Thyroid gland (tissue), 4 donors: ENCODE measurements at places on chromosomes 4 and X. TPM values are rescaled to one million over a fixed set of nuclear protein-coding genes. Genes with fewer than 3 reads are reported as not detected.

DNA sequence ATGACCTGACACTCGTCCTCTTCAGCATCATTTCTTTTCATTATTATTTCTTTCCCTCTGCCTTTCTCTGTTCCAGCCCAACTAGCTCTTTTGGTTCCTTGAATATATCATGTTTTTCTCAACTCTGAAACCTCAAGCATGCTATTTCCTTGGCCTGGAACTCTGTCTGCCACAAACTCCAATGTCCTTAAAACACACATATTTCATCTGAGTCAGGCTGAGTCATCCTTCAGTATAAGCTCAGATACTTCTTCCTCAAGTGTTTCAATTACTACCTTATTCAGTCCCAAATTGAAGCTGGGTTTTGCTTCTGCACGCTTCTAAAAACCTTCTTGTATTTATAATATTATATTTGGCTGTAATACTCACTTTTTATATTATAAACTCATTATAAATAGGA lies 424.2 kb downstream of the PDGFC start:
- no peak for DNase-seq

GRCh38 chr4:60034361-60034760 lies 1165.8 kb upstream of the ADGRL3 start:
- DNase-seq = no peak

GRCh38 chr4:16641971-16642370 lies 256.5 kb downstream of the LDB2 start:
- no peak for DNase-seq

- no peak for DNase-seq
These were observed 51.3 kb downstream of the GPRIN3 start for GRCh38 chr4:89256203-89256800.

DNA sequence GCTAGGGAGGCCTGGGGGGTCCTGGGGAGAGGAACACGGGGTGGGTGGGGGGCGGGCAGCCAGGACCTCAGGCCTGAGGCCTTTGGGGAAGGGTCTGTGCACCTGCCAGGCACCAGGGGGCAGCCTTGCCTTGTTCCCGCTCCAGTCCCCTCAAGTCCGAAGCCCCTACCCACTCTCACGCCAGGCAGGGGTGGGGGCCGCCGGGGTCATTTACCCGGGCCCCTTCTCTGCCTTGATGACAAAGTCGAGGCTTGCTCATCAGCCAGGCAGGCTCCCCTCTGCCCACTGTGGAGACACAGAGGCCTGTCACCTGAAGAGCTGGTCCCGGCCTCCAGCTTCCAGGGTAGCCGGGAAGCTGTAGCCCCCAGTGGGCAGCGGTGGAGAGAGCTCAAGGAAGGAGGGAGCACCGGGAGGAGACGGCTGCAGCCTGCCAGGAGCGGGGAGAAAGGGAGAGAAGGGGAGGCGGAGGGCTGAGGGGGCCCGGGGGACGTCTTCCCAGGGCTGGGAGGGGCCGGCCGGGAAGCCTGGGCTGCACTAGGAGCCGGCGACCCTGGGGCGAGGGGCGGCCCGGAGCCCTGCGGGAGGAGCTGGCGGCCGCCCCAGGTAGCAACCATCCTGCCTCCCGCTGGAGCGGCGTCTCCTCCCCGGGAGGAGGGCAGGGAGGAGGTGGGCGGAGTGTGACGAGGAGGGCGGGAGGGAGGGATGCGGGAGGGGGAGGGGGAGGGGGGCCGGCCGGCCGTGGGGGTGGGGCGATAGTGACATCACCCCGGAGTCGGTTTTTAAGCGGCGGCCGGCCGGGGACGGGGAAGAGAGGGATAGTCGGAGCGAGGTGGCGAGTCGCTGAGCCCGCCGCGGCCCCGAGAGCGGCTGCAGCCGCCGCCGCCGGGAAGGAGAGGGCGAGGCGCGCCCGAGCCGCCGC lies at the start of gene SLC6A8:
Gene SLC6A8, plus strand, starts transcription at position 806 of the 919 bp plus-strand sequence. CDS start 649 bp downstream, outside the sequence.
- peak; percentile 57 for DNase-seq

- no peak for DNase-seq
These were observed 914.8 kb upstream of the GRIA3 start for GRCh38 chrX:122269243-122269781.

GRCh38 chr4:98245226-98245625 lies 16.0 kb upstream of the RAP1GDS1 start:
- DNase-seq = no peak

- no peak for DNase-seq
These were observed 16.6 kb downstream of the S100G start for GRCh38 chrX:16666541-16666940.

- DNase-seq = no peak
These were observed 337.6 kb downstream of the STIM2 start for GRCh38 chr4:27198246-27198645.

GRCh38 chrX:69523314-69523713 lies 19.2 kb downstream of the NALF2 start:
- no peak for DNase-seq

GRCh38 chr4:24219209-24219608 lies 329.4 kb upstream of the PPARGC1A start:
- no peak for DNase-seq

DNA sequence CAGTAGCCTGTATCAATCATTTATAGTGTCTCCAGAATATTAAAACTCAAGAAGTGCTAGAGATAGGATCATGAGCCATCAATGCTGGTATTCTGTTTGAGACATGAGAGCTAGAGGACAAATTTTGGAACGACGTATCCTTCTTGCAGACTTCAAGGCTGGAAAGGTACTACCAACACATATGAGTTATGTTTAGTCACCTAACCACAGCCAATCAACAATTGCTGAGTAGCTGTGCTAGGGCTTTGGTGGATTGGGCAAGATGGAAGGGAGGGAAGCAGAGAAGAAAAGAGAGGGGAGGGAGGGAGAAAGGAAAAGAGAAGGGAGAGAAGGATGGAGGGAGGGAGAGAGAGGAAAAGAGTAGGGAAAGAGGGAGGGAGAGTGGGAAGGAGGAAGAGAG lies 21.6 kb upstream of the RAI2 start:
- DNase-seq = no peak

DNA sequence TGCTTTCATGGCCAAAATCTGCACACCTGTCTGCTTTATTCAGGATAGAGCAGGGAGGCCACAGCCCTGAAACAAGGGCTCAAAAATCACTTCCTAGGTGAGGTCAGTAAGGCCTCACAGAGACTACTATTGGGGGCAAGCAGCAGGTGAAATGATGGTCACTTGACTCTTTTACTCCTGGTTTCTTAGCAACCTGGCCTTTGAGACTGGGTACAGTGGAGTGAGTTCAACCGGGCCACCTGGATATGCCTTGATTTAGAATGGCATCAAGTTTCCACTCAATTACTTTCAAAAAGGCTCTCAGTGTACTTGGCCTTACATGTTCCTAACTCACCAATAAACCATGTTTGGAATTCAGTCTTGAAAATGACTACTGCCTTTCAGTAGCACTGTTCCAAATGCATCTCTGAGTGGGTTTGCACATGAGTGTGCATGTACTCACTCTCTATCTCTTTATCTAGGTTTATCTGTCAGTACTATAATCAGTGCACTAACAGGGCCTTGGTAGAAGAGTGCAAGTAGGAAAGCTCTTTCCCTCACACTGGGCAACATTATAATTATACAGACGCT lies 388.2 kb downstream of the OPHN1 start:
- DNase-seq = peak; percentile 8

GRCh38 chr4:181507180-181507835 lies 735.9 kb upstream of the TENM3 start:
- DNase-seq = no peak

- no peak for DNase-seq
These were observed 200.2 kb downstream of the ADGRA3 start for GRCh38 chr4:22315628-22316027.

DNA sequence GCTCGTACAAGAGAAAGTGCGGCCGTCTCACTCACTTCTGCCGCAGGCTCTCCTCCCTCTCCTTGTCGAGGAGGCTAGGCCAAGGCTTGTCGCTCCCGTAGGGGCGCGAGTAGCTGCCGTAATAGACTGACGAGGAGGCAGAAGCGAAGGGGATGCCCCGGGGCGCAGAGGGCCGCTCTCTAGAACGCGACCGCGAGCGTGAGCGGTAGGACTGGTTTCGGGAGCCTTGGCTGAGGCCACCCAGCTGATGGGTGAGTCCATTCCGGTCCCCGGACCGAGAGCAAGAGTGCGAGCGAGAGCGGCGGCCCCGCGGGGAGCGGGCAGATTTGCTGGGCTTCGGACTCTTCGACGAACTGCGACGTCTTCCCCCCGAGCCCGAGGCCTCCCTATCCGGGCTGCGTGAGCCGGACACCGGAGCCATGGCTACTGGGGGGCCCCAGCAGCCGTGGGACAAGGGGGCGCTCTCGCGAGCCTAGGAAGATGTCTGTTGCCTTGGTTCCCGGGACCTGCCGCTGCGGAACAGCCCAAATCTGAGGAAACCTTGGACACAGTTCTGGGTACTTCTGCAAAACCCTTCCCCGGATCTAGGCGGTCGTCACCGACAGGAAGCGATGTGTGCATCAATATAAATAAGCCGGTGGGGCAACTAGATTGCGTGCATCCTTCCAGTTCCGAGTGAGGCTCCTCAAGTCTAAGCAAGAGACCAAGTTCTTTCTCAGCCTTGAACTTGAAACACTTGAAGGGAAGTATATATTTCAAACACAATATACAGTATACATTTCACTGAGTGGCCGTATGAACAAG lies at the start of gene NKAP:
Gene NKAP, minus strand, starts transcription at position 567 of the 804 bp plus-strand sequence. Its CDS starts 146 bp downstream, at position 421.
- peak; percentile 69 for DNase-seq

DNA sequence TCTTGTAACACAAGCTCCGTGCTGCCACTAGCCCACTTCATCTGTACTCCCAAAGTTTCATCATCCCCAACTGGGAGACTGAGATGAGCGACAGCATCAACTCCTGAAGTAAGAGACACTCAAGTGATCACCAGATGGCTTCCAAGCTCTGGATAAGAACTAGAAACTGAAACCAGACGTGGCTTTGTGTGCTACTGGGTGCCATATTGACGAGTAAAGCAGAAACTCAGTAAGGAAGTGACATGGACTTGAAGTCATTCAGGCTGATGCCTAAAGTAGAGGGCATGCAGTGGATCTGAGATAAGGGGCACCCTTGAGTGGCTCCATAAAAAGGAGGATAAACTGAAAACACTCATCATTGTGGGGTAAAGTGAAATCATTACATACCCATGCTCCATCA lies 72.4 kb downstream of the PCYT1B start:
- DNase-seq = no peak

- DNase-seq = no peak
These were observed 356.0 kb upstream of the RASGEF1B start for GRCh38 chr4:81827577-81828202.

DNA sequence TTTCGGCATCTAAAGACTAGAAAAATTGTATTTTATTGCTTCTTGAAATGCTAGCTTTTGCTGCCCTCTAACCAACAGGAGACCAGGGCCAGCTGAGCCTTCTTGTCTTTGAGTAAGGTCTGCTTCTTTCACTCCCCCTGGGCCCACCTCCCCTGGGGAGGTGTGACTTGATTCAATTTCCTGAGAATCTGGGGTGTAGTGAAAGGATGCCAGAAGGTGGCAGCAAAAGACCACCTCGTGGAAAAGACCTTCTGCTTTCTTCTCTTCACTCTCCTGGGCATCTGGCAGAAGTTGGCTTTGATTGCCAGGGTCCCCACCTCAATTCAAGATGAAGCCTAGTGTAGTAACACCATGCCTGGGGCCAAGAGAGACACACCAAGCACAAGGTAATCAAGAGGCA lies 96.5 kb upstream of the MAOA start:
- DNase-seq = peak; percentile 42

DNA sequence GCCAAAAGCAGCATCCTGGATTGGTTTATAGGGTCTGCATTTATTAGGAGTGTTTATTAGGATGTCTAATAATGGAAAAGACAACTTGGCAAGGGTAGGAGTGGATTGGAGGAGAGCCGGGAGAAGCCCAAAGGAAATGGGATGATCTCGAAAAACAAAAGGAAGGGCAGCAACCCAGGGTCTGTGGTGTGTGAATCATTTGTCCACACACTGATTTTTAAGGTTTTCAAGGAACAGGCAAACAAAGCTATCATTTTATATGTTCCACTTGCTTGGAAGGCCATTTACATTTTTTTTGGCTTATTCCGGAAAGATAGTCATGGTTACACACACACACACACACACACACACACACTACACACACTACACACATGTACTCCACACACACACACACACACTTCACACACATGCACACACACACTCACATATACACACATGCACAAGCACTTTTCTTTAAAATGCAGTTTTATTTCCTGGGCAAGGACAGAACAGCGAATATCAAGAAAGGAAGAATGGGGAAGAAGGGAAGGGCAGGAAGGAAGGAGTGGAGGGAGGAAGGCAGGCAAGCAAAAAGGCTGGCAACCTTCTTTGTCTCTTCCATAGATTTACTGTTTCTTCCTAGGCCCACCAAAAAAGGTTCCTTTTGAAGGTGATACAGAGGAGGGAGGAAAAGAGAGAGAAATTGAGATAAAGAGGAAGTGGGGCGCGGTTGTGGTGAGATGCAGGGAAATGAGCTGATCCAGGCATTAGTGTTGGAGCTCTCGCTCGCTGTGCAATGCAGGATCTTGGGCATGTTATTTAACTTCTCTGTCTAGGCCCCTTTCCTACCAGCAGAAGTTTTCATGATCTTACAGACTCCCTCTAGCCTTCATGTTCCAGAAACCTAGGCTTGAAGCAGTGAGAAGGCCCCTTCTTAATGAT lies 88.6 kb upstream of the MAML3 start:
- DNase-seq = peak; percentile 6

DNA sequence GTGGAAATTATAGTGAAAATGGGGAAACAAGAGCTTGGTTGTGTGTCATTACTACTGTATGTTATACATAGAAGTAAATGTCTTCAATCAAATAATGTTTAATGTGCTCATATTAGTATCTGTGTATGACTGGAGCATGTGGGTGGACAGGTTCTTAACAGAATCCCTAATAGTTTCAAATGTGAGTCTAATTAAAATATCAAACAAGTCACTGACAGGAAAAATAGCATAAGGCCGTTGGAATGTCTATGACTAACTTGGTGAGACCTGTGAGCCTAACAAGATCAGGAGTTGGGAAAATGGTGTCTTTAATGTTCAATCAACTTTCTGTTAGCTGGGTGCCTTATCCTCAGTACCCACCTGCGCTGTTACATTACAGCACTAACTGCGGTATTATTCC lies 6.2 kb upstream of the CXCL3 start:
- DNase-seq = no peak

DNA sequence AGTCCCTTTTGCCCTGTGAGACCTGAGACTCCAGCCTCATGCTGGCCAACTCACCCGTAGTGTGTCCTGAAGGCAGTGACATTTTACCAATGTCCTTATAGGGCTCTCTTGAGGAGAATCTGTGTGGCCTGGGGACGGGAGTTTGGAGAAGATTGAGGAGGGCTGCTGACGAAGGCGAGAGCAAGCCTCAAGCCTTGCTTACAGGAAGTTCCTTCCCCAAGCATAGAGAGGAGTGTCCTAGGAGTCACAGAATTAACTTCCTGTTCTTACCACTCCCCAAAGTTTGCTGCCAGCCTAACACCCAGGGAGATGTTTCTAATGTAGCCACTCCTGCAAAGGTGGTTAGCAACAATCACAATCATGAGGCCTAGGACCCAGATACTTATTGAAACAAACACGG lies at the start of gene NXF3:
Gene NXF3, minus strand, starts transcription at position 202 of the 400 bp plus-strand sequence. Its CDS starts 120 bp downstream, at position 82.
- DNase-seq = no peak

GRCh38 chr4:165048170-165048569 lies 5.5 kb upstream of the TRIM75 start:
- DNase-seq = no peak

The HPSE gene
- 1.1 TPM for total RNA-seq

The MMAA gene
- 10.9 TPM for total RNA-seq

The KCTD8 gene
- total RNA-seq = 5.8 TPM

The XAGE2 gene
- not detected for total RNA-seq

The SHISA3 gene
- 4.8 TPM for total RNA-seq

The TMEM144 gene
- 34.3 TPM for total RNA-seq

The ANKRD37 gene
- 13.8 TPM for total RNA-seq

The CXXC4 gene
- 10.6 TPM for total RNA-seq

The MAOA gene
- total RNA-seq = 362 TPM

The CTAG2 gene
- not detected for total RNA-seq

The AFF1 gene
- total RNA-seq = 155 TPM
